ENCODE measurements at places on chromosomes 1 and 21.

GRCh38 chr1:27931759-27932158, 3.0 kb upstream of the SMPDL3B start:
- DNase-seq = no peak

DNA sequence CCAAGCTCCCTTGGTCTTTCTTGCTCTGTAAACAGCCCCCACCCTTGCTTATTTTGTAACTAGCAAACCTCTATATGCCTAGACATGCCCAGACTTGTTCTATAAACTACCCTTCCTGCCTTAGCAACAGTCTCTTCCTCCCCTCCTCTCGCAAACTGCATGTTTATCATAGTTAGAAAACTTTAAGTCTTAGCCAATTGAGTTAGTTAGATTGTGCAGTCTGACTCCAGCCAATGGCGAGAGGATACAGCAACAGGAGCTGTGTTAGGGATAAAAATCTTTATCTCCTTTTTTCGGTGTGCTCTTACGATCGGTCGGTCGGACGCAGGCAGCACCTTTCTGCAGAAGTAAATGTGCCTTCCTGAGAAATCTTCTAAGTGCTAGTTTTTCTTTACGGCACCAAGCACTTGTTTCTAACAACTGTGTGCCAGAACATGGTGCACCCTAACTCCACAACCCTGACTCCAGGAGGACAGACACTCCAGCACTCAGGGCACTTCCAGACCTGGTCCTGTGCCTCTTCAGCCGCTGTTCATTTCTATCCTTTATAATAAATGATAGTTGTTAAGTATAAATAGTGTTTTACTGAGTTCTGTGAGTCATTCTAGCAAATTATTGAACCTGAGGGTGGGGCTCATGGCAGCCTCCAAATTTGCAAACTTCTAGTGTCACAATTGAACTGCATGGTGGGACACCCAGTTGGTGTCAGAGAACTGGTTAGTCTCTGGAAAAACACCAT, 25.7 kb upstream of the GNG4 start:
- no peak for DNase-seq

GRCh38 chr1:89070509-89070908, 5.5 kb upstream of the GBP1 start:
- DNase-seq = no peak

- no peak for DNase-seq
Observed at GRCh38 chr1:172628401-172628800, 30.5 kb upstream of the FASLG start.

- DNase-seq = no peak
Observed at GRCh38 chr1:32703479-32704291, 1.1 kb upstream of the SYNC start.

DNA sequence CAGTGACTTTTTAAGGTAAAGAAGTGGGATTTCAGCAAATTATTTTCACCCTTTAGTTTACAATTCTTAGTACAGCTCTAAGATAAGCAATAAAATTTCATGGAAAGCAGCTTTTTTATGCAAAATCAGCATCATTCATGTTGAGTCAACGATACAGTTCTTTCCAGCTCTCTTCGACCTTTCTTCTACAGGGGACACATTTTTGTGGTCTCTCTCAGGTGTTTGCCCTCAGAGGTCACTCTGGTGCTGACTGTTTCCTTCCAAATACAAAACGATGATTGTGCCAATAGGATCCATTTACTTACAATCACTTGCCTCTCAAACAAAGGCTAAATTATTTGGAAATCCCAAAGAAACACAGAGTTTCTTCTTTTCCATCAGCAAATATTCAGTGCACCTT, 51.0 kb downstream of the PSMG1 start:
- DNase-seq = no peak

GRCh38 chr1:36285443-36286101, 20.6 kb upstream of the SH3D21 start:
- peak; percentile 65 for DNase-seq

- peak; percentile 49 for DNase-seq
Observed at GRCh38 chr1:229191066-229191674, 79.7 kb upstream of the RAB4A start.

- no peak for DNase-seq
Observed at GRCh38 chr1:221747839-221748238, 6.0 kb upstream of the DUSP10 start.

GRCh38 chr1:82073659-82074058, 272.9 kb downstream of the ADGRL2 start:
- no peak for DNase-seq

GRCh38 chr1:55717111-55717510, 501.9 kb upstream of the USP24 start:
- no peak for DNase-seq

DNA sequence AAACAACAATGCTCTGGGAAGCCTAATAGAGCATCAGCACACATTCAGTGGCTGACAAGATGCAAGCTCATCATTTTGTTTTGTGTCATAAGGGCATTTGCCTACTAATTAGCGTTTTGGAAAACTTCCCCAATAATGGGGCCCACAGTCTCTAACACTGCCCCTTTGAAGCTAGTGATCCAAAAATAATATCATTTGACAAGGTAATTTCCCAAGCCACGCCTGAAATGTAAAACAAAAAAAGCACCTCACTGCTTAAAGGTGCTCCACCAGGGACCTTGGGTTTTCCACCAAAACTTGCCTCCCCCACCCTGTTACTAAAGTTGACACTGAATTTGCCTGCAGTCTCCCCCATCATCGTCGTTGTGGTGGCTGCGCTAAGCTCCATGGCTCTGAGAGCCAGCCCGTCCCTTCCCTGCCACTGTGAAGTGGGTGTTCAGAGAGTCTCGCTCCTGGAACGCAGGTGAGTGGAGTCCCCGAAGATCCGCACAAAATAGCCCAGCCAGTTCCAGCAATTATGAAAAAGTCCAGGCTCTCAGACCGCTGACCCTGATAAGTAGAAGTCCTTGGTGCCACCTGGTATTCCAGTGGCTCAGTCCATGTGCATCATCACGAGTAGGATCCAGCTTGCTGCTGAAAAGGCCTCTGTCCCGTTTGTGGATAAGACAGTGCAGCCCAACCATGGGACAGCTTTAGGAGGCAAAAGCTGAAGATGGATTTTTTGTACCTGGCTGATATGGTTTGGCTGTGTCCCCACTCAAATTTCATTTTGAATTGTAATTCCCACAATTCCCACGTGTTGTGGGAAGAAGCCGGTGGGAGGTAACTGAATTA, 52.2 kb downstream of the RAB3GAP2 start:
- DNase-seq = no peak

- DNase-seq = no peak
Observed at GRCh38 chr1:65330822-65331221, 21.5 kb downstream of the DNAJC6 start.

GRCh38 chr1:158819461-158820443, 11.4 kb upstream of the MNDA start:
- DNase-seq = no peak

GRCh38 chr1:48859456-48859855, 82.8 kb upstream of the BEND5 start:
- DNase-seq = no peak

GRCh38 chr1:107291987-107292386, 151.1 kb downstream of the NTNG1 start:
- no peak for DNase-seq

GRCh38 chr1:228185641-228185965, 20.0 kb downstream of the IBA57 start:
- DNase-seq = no peak

DNA sequence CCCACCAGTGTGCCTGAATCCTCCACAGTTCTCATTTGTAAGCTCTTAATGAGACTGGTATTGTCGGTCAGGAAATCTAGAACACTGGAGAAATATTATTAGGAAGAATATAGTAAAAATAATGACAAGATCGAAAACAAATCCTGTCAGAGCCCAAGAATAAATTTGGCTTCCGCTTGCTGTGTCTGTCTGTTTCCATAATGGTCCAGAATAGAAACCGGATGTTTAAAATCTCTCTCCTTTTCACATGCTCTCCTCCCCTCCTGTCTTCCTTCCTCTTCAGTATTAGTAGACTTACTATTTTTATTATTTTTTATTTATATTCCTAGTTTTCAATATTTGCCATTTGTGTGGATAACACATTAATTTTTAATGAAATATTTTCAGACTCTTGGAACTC, 187.7 kb downstream of the SDCCAG8 start:
- DNase-seq = no peak

DNA sequence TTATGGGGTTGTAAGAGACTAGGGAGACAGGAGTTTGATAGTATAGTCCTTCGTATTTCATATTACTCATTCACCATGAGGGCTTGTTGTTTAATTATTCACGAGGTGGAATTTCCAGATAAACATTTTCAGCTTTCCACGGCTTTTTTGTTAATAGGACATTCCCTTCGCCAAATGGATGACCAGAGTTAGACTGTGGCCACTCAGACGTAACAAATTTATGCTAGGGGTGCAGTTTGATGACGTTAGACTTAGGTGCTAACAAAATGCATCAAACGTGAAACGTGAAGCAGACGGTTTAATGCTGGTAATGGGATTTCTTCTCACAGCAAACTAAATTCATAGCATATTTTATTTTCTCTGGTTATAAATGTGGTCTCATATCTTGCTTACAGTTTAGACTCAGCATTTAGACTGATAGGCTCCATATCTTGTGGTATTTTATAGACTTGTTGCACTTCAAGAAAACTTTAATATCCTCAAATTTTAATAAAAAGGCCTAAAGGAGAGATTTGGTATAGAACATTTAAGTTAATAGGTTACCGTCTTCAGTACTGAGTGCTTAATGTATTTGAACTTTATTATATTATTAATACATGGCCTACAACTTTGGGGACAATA, 2.3 kb downstream of the DHX9 start:
- peak; percentile 63 for DNase-seq

GRCh38 chr1:151621351-151621750, 9.5 kb downstream of the SNX27 start:
- DNase-seq = no peak

GRCh38 chr1:16978567-16979474, 1.6 kb downstream of the MFAP2 start:
- DNase-seq = no peak

- DNase-seq = no peak
Observed at GRCh38 chr1:39230261-39231190, 26.0 kb downstream of the MACF1 start.

DNA sequence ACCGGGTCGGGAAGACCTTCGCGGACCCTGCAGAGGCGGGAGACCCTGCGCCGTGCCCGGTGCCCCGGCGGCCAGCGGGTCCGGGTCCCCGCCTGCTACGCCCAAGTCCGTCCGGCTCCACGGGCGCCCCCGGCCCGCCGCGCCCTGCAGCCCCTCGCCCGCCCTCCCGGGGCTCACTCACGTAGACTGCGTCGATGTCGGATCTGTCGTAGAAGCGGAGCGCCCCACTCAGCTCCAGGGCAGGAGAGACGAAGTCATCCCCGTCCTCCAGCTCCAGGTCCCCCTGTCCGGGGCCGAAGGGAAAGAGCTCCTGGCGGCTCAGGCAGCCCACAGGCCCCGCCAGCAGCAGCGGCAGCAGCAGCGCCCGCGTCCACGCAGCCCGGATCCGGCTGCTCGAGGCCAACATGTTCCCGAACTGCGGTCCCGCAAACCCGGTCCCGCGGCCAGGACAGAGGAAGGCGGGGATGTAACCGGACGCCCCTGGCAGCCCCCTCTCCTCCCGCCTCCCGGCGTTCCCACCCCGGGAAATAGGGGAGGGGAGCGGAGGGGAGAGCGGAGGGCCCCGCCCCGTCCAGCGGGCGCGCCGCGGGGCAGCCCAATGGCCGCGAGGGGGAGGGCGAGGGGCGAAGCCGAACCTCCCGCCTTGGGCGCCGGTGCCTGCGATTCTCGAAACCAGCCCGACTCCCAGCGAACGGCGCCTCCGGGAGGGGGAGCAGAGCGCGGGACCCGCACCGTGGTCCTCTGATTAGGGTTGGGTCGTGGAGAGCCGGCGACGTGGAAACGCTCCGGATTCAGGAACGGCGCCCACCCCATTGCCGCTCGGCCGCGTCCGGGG, at the start of gene NID1:
Gene NID1, minus strand, starts transcription at position 417 of the 835 bp plus-strand sequence. Its CDS starts 11 bp downstream, at position 406.
- DNase-seq = peak; percentile 19

- no peak for DNase-seq
Observed at GRCh38 chr21:46304955-46305354, 18.7 kb downstream of the C21orf58 start.

- no peak for DNase-seq
Observed at GRCh38 chr1:59752556-59753414, 62.0 kb upstream of the HOOK1 start.

GRCh38 chr1:75092141-75092540, 42.0 kb upstream of the LHX8 start:
- DNase-seq = no peak

- DNase-seq = no peak
Observed at GRCh38 chr21:43758811-43759210, 17.3 kb downstream of the CSTB start.

GRCh38 chr1:39401106-39401505, 90.3 kb upstream of the BMP8A start:
- DNase-seq = no peak

- DNase-seq = no peak
Observed at GRCh38 chr1:211723273-211723672, 47.9 kb upstream of the NEK2 start.

- DNase-seq = no peak
Observed at GRCh38 chr1:156691665-156692440, 13.5 kb downstream of the CRABP2 start.

DNA sequence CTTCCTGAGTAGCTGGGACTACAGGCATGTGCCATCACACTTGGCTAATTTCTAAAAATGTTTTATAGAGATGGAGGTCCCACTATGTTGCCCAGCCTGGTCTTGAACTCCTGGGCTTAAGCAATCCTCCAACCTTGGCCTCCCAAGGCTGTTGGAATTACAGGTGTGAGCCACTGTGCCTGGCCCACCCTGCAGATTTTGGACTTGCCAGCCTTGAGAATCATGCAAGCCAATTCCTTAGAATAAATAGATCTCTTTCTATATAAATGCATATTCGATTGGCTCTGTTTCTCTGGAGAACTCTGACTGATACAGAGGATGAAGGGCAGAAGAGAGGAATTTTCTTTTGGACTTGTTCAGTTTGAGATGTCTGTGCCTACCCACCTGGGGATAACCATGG, 6.7 kb downstream of the CLDN14 start:
- DNase-seq = no peak

GRCh38 chr1:13661539-13661938, 38.4 kb upstream of the PRDM2 start:
- no peak for DNase-seq

DNA sequence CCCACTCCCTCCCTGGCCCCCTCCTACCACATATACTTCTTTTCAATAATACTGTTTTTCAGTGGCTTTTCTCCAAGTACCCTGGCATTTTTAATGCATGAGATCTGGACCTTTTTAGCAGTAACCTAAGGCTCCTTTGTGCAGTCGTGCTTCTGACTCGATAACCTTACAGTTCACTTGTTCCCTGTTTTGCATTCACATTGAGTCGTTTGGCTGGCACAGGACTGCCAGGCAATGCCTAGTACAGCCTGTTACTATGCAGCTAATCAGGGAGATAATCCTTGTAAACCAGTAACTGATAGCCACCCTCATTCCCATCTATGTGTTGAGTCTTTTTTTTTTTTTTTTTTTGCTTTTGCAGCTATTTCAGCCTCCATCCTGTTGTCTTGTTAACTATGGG, 3.7 kb downstream of the ATP1B1 start:
- peak; percentile 67 for DNase-seq

- DNase-seq = no peak
Observed at GRCh38 chr1:206706298-206706791, 21.6 kb downstream of the MAPKAPK2 start.

All from NCI-H526 treated with DMSO at 0.1 percent for 48 hours (cell line).